Colonic mucosa (tissue), 4 donors: ENCODE measurements at places on chromosomes 2 and 18.

GRCh38 chr18:46891742-46892214 lies 25.5 kb downstream of the PIAS2 start:
- no peak for DNase-seq

- DNase-seq = no peak
Observed at GRCh38 chr2:41736105-41736567, 311.7 kb upstream of the PKDCC start.

DNA sequence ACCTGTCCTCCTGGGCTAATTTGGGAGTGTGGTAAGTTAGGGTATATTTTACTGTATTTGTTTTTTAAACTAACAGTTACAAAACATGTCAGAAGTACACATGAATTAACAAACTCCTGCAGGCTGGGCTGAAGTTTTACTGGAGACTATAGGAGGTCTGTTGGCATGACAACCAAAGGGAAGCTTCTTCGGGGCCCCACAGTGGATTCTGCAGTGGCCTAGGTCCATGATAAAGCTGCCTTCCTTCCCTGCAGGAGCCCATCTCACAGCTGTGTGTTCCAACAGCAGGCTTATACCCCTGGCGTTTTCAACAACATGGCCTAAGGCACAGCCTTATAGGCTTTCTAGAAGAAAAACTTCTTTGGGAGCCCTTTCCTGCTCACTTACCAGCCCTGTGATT lies 128.0 kb upstream of the SETBP1 start:
- no peak for DNase-seq

- DNase-seq = no peak
Observed at GRCh38 chr2:69538872-69539548, 101.8 kb upstream of the NFU1 start.

DNA sequence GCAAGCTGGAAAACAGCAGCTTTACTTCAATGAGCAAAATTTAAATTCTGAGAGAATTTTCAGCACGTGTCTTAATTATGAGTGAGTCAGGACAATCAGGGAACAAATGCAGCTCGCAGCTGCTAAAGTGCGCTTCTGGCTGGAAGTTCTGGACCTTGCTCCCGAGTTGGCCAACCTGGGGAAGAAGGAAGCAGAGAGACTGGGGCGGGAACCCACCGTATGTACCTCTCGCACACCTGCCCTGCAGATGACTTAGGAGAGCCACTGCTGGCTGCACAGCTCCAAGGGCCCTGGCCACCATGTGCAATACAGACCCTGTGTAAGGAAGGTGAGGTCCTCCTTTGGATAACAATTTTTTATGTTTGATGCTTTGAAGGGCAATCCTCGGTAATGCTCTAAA lies 42.4 kb downstream of the REEP1 start:
- peak; percentile 82 for DNase-seq

DNA sequence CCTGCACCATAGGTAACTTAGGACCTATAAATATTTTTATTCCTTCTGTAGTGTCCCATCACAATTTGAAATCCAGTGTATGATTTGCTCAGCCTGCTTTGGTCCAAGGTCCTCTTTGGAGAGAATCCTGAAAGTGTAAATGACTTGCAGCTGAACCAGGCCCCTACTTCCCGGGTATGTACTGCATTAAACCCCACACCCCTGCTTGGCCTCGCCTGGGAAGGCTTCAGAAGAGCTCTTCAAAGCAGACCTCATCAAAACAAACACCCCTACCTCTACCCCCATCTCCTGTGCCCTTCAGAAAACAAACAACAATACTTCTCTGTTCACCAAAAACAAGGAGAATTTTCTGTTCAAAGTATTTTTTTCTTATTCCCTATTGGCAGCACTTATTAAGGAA lies 9.5 kb upstream of the SPTBN1 start:
- no peak for DNase-seq

DNA sequence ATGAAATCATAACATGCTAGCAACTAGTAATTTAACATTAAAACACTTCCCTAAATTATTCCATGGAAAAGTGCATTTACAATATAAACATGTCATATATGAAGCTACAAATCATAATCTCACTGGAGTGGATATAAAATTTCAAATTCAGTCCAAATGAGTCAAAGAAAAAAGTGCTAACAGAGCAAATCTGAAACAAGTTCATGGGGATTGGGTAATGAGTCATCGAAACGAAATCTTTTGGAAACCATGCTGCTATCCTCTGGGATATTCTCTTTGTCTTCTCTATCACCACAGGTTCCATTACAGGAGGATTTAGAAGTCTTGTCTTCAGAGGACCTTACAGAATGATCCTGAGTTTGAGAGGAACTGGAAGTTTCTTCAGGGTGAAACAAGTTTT lies 34.1 kb downstream of the STK17B start:
- no peak for DNase-seq

DNA sequence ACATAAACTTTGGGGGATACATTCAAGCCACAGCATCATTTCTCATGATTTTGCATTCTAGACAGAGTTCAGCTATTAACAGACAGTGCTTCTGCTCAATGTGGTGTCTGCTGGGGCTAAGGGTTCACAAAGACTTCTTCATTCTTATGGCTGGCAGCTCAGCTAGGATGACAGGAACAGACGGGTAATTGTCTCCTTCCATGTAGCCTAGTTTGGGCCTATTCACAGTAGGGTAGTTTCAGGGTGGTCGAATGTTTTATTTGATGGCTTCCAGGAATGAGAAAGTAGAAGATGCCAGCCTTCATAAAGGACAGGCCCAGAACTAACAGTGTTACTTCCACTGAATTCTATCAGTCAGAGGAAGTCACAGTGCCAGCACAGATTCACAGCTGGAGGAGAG lies 26.0 kb upstream of the BCL2L11 start:
- no peak for DNase-seq

- no peak for DNase-seq
Observed at GRCh38 chr2:217732992-217733391, 269.8 kb downstream of the TNS1 start.

GRCh38 chr2:44543773-44544725 lies 182.3 kb downstream of the CAMKMT start:
- no peak for DNase-seq

- DNase-seq = no peak
Observed at GRCh38 chr2:162118166-162119031, 33.6 kb downstream of the GCG start.

DNA sequence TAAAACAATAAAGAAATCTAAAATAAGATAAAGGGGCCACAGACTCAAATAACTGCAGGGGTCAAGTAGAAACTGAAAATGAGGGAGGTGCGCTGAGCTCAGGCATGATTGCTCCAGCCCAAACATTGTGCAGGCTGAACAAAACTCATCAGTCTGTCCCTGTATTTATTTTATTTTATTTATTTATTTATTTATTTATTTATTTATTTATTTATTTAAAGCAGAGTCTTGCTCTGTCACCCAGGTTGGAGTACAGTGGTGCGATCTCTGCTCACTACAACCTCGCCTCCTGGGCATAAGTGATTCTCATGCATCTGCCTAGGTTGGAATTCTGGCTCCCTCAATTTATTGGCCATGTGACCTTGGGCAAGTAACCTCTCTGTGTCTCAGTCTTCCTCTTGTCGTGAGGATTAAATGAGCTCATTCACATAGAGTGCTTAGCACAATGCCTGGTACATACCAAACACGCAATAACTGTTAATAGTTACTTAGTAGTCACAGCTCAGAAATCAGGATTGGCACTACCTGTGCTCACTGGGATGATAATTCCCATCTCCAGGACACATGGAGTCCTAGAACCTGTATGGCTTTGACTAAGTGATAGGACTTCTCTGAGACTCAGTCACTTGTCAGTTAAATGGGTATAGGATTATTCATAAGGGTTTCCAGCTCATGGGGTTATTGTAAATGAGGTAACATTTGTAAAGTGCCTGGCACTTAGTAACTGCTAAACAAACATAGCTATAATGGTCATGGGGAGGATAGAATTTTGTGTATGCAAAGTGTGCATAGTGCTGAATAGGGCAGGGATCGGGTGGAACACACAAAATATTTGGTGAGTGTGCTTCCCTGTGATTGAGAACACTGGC lies 6.0 kb downstream of the SPEG start:
- no peak for DNase-seq
